Left forelimb (tissue), 1 donor: ENCODE measurements at places on chromosomes 7 and 10.

DNA sequence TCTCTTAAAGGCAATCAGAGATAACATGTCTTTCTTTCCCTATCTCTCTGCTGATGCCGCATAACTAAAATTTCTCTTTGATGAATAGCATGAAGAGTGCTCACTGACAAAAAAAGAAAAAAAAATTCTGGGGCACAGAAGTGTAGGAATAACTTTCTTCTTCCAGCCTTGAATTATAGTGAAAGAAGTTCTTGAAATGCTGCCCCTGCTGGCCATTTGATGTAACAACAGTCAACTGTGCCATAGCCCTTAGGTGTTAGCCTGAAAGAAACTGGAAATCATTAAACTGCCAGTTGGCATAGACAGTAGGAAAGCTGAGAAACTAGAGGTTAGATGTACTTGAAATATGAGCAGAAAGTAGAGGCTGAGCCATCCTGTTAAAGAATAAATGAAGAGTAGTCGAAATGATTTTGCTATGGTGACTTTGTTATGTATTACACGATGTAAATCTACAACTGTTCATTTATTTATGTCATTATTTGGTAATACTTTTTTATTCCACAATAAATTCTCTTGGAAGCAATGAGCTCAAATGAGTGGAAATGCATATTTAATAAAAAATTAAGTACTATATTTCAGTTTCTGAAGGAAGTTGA, 48.3 kb upstream of the FAM171A1 start:
- DNase-seq = no peak

GRCh38 chr10:13852872-13853271, 266.1 kb downstream of the PRPF18 start:
- DNase-seq = no peak

- no peak for DNase-seq
These were observed 177.7 kb upstream of the COL1A2 start for GRCh38 chr7:94216944-94217461.

DNA sequence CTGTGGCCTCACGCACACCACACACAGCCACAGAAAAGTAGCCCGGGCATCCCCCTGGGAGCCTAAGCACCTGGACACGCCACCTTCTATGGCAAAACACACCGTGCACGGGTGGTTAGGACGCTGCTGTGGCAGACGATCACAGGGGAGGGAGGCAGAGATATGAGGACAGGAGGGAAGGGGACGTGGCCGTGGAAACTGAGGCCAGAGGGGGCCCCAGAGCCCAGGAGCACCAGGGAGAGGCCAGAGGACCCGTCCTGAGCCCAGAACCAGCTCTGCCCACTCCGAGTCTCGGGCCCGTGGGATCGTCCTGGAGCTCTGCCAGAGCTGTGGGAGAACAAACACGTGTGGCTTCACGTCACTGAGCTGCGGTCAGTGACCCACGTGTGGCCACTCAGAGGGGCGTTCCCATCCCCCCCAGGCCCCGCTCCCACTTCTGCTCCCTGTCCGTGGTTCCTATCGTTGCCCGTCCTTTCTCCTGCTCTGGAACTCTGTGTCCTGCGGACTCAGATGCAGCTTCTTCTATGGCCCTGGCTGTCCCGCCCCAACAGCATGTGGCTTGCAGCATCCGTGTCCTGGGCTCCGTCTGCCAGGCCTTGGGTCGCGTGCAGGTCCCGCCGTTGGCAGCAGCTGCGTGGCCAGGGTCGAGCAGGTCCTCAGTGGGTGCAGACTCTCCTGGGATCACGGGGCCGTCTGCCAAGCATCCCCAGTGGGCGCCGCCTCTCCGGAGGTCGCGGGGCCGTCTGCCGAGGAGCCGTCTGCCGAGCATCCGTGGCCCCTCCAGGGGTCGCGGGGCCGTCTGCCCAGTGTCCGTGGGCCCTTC, 31.0 kb downstream of the GET4 start:
- DNase-seq = no peak

DNA sequence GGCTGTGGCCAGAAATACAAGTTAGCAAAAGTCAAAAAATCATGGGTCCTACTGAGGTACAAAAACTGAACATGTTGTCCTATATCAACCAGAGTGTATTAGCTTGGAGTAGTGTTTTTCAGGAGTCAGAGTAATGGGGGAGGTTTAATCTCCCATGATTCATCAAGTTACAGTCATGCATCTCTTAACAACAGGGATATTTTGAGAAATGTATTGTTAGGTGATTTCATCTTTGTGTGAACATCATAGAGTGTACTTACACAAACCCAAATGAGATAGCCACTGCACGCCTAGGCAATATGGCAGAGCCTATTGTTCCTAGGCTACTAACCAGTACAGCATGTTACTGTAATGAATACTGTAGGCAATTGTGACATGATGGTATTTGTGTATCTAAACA, 14.9 kb upstream of the TES start:
- DNase-seq = no peak

DNA sequence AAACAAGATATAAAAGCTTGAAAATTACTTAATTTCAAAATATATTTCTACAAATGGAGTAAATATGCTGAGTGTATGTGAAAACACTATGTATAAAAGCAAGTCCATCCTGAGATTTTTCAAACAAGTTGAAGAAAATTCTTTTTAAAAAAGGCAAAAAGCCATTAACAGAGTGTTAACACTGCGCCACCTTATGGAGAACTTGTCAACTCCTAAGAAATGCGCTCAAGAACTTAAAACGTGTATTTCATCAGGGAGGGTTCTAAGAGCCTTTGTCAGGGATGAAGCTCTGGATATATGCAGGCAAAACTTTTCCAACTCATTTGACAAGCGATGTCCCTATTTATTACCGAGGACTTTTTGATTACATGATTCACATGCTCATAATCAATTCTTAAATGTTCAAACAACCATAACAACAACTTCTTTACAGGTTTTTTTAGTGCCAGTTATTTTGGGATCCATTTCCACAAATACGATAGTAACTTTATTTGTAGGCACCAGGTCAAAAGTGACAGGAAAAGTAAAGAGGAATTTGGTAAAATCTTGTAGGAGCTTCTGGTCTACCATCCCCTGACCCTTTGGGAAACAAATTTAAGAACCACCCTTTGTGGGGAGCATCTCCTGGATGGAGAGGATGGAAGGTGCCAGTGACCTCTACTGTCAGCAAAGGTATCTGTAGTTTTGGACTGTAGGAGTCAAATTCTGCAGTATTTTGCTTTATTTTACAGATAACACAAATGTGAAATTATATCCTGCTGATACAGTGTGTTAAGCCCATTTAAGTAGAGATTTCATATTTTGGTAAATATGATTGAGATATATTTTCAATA, 23.2 kb downstream of the CALCR start:
- no peak for DNase-seq

DNA sequence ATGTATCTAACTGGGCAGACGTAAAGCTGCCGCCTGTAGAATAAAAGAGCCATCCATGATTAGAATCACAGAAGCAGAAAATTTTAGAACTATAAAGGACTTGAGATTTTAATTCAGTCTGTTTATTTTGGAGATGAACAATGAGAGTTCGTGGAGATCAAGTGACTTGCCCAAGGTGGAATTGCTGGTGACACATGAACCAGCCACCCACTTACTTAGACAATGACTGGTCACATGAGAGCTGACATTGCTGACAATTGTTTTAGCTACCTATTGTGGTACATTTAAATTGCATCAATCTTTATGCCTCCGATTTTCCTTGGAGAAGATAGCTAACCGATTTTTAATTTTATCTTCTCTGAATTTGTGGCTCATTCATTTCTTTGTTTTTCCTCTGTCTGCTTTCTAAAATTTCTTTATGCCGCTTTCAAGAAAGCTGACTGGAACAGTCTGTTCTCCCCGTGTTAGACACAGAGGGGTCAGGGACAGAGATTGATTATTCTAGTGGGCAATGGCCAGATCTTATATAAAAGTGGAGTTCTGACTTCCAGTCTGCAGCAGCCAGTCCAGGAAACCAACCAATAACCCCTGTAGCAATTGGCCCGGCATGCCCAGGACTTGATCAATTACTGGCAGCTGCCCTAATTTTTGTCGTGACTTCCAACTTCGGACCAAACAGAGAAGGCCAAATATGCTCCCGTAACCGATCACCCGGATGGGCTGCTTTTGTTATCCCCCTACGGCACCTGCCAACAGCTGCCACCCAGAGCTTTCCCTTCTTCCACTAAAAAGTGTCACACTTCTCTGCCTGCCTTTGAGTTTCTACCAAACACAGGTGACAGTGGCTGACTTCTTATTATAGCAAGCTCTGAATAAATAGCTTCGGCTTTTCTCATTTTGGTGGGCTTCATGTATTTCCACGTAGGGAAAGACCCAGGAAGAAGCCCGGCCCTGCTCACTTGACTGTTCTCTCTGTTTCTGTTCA, 241.6 kb downstream of the CAMK1D start:
- DNase-seq = no peak

DNA sequence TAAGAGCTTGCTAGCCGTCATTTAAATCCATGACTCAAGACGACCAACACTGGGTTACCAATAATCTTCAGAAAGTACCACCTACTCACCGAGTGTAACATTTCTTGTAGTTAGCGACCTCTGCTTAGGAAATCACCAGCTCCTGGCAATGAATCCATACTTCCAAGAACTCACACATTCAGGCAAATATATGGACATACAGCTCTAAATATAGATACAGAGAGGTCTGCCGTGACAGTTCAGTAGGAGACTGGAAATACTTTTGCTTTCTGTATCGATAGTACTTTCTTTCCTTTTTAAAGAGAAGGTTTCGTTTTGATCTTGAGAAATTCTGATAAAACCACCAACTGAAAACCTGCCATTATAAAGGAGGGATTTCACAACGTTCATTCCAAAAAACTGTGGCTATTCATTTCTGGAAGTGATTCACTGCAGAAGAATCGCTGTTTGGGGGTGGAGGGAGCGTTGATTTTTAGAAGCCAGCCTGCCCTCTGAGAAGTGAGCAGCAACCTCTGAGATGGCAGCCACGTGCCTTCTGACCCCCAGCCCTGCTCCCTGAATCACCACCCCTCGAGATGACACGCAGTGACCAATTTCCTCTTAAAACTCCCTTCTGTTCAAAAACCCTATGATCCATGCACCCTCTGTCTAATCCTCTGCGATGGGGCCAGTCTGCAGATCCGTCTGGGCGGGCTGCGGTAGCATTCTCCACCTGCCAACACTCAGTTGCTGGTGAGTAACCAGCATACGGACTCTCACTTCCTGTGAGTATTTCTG, 179.0 kb upstream of the KLF14 start:
- DNase-seq = no peak

GRCh38 chr7:139567647-139568345, 44.3 kb downstream of the CLEC2L start:
- no peak for DNase-seq

DNA sequence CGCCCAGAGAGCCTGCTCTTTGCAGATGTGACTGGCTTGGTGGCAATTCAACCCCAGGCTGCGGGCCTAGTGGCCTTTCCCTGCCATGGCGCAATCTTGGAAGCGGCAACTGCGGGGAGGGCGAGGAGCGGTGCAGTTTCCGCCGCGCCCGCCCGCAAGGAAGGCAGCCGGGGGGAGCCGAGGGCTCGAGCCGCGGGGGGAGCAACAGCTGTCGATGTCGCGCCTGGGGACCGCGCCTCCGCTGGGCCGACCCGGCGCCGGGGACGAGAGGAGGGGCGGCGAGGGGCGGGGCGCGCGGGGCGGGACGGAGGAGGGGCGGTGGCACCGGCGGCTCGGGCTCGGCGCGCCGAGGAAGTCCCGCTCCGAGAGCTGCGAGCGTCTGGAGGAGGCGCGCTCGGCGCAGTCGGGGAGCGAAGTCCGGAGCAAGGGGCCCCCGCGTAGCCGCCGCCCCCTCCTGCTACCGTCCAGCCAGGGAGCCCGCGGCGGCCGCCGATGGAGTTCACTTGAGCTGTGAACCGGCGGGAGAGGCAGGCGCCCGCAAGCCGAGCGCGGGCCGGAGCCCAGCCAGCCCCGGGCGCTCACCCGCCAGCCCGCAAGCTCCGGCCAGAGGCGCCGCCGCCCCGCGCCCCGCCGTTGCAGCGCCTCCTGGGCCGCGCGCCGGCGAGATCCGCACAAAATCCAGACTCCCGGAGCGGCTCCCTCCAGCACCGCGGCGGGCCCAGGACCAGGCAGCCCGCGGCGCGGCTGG, 438.1 kb upstream of the GALNT17 start:
- DNase-seq = peak; percentile 85

- DNase-seq = peak; percentile 86
These were observed at the start of gene NOD1 for GRCh38 chr7:30478349-30479201. NOD1 (minus strand) TSS chr7:30478784; CDS start chr7:30456921, 21,863 bp downstream.

- DNase-seq = no peak
These were observed 448 bp upstream of the GOLGA7B start for GRCh38 chr10:97849103-97849686.

- no peak for DNase-seq
These were observed 4.9 kb downstream of the LRRC17 start for GRCh38 chr7:102917436-102918353.

- no peak for DNase-seq
These were observed 176.1 kb downstream of the DIP2C start for GRCh38 chr10:513393-513792.

DNA sequence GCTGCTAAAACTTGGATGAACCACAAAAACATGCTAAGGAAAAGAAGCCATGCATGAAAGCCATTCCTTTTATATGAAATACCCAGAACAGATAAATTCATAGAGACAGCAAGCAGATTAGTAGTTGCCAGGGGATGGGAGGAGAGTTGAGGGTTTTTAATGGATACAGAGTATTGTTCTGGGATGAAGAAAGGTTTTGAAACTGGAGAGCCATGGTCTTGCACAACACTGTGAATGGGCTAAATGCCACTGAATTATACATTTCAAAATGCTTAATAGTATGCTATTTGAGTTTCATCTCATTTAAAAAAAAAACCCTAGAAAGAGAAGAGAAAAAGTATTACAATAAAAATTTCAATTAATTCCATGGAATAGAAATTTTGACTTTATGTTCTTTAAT, 154.3 kb downstream of the GNAT3 start:
- DNase-seq = no peak

GRCh38 chr7:16062269-16062668, 359.1 kb downstream of the CRPPA start:
- DNase-seq = no peak

GRCh38 chr10:31657434-31657872, 271.2 kb downstream of the ARHGAP12 start:
- no peak for DNase-seq

DNA sequence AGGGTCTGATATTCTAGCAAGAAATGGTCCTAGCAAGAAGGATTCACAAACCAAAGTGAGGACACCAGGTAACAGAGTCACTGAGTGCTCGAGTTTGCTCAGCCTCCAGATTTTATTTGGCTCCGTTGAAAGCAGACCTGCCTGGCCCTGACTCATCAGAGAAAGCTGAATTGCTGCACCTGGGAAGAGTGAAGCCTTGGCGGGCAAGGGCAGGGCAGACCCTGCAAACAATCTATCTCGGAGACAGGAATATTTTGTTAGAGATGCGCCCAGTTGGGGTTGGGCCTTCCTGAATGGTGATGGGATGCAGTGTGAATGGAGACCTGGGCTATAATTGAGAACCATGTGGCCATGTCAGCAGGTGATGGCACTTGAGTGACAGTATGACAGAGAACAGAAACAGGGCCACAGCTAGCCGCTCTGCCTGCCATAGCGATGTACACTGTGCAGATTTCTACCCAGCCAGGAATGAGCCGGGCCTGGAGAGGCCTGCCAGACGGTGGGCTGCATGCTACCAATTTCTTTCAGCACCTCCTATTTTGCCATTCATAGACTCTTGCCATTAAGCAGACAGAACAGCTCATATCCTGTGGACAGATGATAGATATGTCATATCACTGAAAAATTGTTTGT, 744.2 kb downstream of the LRMDA start:
- DNase-seq = no peak

GRCh38 chr7:139950881-139951525, 111.7 kb downstream of the PARP12 start:
- DNase-seq = no peak

- no peak for DNase-seq
These were observed 3.1 kb downstream of the CYP2W1 start for GRCh38 chr7:985915-986741.
